ENCODE measurements at places on chromosomes 6 and 20.
A peak's percentile ranks its signal among the peaks of the same experiment; 100 is the strongest.

DNA sequence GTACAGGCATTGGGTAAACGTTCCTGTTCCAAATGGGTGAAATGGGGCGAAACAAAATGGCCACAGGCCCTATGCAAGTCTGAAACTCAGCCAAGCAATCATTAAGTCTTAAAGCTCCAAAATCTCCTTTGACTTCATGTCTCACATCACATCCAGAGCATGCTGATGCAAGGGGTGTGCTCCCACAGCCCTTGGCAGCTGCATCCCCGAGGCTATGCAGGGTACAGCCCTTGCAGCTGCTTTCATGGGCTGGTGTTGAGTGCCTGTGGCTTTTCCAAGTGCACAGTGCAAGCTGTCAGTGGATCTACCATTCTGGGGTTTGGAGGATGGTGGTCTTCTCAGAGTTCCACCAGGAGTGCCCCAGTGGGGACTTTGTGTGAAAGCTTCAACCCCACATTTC, 270.0 kb upstream of the CDYL start:
- no peaks in the 10 kb centered on the region for H3K4me1 ChIP-seq
- no peak overlapping the region for H3K4me3 ChIP-seq
- H3K36me3 ChIP-seq = no peaks in the 10 kb centered on the region
- DNase-seq = no peak
- H3K27ac ChIP-seq = no peak overlapping the region
- H3K27me3 ChIP-seq = peaks cover 2% of the 10 kb centered on the region

- H3K4me3 ChIP-seq = no peak overlapping the region
- no peaks in the 10 kb centered on the region for H3K4me1 ChIP-seq
These were observed 229.1 kb upstream of the FLRT3 start for GRCh38 chr20:14566505-14566904.

- no peaks in the 10 kb centered on the region for H3K4me1 ChIP-seq
- H3K4me3 ChIP-seq = no peak overlapping the region
- no peaks in the 10 kb centered on the region for H3K27me3 ChIP-seq
These were observed 38.6 kb downstream of the ZNF217 start for GRCh38 chr20:53555081-53555480.

DNA sequence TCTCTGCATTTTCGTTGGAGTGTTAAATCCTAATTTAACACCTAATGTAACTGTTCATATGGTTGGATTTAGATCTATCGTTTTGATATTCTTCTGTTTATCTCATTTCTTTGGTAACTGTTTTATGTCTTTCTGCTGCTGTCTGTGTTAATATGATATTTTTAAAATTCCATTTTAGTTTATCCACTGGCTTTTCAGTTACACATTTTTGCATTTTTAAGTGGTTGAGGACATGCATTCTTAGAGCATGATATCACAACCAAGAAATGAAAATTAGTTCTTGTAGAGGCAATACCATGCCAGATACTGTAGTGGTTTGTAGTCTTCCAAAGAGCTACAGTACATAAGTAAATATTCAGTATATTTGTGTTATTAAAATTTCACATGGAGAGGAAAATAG, 58.6 kb downstream of the LIN28B start:
- H3K4me3 ChIP-seq = no peak overlapping the region
- no peak overlapping the region for H3K27ac ChIP-seq
- DNase-seq = no peak
- H3K36me3 ChIP-seq = no peaks in the 10 kb centered on the region
- peaks cover 3% of the 10 kb centered on the region for H3K27me3 ChIP-seq

DNA sequence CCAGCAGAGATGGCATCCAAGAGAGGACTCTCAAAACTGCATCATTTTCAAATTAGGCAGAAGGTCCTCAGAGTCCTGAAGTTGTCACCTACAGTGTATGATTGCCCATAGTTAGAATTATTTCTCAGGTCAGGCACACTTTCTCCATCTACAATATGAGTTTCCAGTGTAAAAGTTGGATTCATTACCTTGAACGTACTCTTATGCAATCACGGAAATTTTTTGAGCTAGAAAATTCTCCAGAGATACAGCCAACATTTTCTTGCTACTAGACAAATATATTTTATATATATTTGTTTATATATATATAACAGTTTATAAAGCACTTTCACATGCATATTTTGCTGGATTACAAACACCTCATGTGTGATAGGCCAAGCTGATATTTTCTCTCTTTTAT, 29.4 kb upstream of the SERPINB1 start:
- H3K4me3 ChIP-seq = no peak overlapping the region
- no peak for DNase-seq
- peaks cover 7% of the 10 kb centered on the region for H3K36me3 ChIP-seq
- no peaks in the 10 kb centered on the region for H3K27me3 ChIP-seq
- no peak overlapping the region for H3K27ac ChIP-seq

DNA sequence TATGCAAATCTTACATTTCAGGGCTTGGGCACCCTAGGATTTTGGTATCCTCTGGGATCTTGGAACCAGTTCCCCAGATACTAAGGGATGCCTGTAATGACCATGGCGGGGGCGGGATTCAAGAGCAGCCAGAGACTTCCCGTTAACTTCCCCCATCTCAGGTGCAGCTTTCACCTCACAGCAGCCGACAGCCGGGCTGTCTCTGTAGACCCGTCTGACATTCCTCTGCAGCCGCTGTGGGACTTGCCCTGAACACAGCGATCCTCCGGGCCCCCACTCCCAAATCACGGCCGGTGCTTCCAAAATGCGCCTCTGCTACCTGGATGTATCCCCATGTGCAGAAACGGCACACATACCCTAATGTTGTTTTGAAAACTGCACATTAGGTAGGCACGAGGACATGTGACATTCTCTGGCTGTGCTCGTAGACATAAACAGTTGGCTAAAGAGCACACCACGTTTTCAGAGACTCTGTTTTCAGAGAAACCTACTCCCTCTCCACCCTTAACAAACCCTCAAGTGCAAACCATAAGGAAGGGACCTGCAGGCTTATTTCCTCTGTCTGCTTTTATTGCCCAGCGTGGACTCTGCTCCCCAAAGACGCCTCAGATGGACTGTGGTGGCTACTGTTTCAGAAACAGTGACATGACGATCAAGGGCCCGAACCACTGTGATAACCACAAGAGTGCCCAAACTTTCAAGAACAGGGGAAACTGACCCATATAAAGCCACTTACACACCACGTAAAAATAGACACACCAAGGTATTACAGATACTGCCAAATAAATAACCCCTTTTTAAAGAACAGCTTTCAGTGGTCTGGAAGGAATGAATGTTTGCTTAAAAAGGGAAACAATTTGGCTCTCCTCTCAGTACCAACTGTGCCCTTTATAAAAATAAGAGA, 72.9 kb upstream of the FOXC1 start:
- peaks cover 3% of the 10 kb centered on the region for H3K27me3 ChIP-seq
- H3K4me3 ChIP-seq = no peak overlapping the region
- H3K27ac ChIP-seq = peak overlapping the region; percentile 27
- peaks cover 5% of the 10 kb centered on the region for H3K36me3 ChIP-seq
- no peak for DNase-seq
- H3K4me1 ChIP-seq = peaks cover 11% of the 10 kb centered on the region

DNA sequence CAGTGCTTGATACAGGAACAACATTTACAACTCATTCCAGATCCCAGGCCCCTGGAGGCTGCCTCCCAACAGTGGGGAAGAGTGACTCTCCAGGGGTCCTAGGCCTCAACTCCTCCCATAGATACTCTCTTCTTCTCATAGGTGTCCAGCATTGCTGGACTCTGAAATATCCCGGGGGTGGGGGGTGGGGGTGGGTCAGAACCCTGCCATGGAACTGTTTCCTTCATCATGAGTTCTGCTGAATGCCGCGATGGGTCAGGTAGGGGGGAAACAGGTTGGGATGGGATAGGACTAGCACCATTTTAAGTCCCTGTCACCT, 4.2 kb downstream of the PIM1 start:
- H3K4me1 ChIP-seq = peaks cover 63% of the 10 kb centered on the region
- no peaks in the 10 kb centered on the region for H3K27me3 ChIP-seq
- peak overlapping the region; percentile 89 for H3K4me3 ChIP-seq
- no peak for DNase-seq

GRCh38 chr20:48791014-48791413, 36.8 kb downstream of the PREX1 start:
- no peak overlapping the region for H3K4me3 ChIP-seq
- H3K27me3 ChIP-seq = no peaks in the 10 kb centered on the region
- H3K4me1 ChIP-seq = peaks cover 65% of the 10 kb centered on the region
- no peak overlapping the region for H3K27ac ChIP-seq

DNA sequence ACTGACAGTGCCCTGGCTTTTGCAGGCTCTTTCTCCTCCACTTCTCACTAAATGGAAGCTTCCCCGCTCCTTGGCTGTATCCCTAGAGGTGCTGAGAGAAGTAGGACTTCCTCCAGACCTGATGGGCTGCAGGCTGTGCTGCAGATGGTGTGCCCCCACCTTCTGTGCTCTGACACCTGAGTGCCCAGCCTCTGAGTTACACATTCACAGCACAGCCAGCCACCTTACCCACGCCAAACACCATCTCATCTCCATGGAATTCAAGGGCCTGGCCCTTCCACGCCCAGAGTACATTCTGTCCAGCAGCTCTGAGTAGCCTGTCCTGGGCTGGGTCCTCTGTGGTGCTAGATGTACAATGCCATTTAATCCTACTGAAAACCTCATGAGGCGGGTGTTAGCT, 5.3 kb downstream of the SFTA2 start:
- peaks cover 33% of the 10 kb centered on the region for H3K36me3 ChIP-seq
- no peaks in the 10 kb centered on the region for H3K27me3 ChIP-seq
- no peaks in the 10 kb centered on the region for H3K4me1 ChIP-seq

- no peak overlapping the region for H3K27ac ChIP-seq
- H3K4me3 ChIP-seq = no peak overlapping the region
- H3K4me1 ChIP-seq = peaks cover 13% of the 10 kb centered on the region
- H3K36me3 ChIP-seq = peaks cover 14% of the 10 kb centered on the region
- no peaks in the 10 kb centered on the region for H3K27me3 ChIP-seq
These were observed 134.9 kb downstream of the SLC23A2 start for GRCh38 chr20:4866429-4866828.

GRCh38 chr6:31871046-31871659, 7.6 kb downstream of the SLC44A4 start:
- DNase-seq = no peak
- H3K27me3 ChIP-seq = peaks cover 4% of the 10 kb centered on the region
- peaks cover 9% of the 10 kb centered on the region for H3K4me1 ChIP-seq
- H3K4me3 ChIP-seq = no peak overlapping the region
- no peaks in the 10 kb centered on the region for H3K36me3 ChIP-seq

DNA sequence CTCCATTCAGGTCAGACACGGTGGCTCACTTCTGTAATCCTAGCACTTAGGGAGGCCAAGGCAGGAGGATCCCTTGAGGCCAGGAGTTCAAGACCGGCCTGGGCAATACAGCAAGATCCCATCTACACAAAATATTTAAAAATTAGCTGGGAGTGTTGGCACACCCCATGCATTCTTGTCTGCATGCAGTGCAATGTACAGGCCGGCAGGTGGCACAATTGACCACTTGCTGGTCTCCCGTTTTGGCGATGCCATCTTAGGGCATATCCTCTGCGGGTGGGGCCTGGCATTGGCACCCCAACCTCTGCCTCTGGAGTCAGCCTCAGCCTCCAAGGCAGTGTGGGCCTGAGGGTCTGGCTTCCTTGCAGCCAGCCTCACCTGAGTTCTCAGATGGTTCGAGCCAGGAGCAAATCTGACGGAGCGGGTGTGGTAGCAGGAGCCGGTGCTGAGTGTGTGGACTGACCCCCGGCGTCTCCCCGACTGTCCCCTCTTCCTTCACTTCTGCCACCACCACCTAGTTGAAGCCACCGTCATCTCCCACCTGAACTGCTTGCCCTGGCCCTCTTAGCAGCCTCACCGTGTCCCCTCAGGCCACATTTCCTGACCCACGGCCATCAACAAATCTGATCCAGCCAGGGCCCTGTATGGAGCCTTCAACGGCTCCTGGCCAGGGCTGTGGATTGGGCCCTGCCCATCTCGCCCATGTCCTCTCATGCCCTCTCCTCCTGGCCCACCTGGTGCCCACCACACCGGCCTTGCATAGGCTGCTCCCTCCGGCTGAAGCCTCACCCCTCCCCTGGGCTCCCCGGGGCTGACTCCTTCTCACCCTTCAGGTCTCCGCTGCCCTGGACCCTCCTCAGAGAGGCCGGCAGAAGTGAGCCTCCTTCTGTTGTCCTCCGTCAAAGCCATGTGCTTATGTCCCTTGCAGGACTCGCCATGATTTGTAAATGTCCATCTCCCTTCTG, 44.0 kb downstream of the EFCAB8 start:
- H3K36me3 ChIP-seq = no peaks in the 10 kb centered on the region
- no peak overlapping the region for H3K27ac ChIP-seq
- H3K4me1 ChIP-seq = no peaks in the 10 kb centered on the region
- DNase-seq = peak; percentile 52
- no peaks in the 10 kb centered on the region for H3K27me3 ChIP-seq

DNA sequence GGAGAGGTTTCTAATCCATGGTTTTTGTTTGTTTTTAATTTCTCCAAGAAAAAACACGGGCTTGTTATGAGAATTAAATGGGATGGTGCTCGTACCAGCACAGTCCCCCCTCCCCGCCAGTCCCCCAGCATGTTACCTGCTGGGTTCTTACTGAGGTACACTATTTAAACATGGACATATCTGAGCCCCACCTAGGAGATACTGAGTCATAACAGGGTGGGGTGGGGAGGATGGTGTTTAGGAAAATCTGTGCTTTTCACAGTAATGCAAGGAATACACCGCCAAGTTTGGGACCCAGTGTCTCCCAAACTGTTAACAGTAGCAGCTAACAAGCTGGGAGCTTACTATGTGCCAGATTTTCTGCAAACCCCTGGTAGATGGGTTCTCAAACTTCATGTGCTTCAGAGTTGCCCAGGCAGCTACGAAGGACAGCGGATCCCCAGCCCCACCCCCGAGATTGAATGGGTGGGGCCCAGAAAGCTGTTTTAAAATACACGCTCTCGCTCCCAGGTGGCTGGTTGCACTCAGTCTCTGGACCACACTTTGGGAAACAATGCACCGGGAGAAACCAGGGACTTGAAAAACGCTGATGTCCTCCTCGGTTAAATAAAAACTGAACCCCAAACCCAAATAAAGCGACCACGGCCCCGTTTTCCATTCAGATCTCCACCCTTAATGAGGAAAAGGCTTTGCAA, 995 bp downstream of the ZFP64 start:
- H3K36me3 ChIP-seq = peaks cover 6% of the 10 kb centered on the region
- H3K27me3 ChIP-seq = no peaks in the 10 kb centered on the region
- peak; percentile 22 for DNase-seq

GRCh38 chr6:71123051-71123450, 165.6 kb upstream of the OGFRL1 start:
- H3K4me1 ChIP-seq = no peaks in the 10 kb centered on the region
- no peak for DNase-seq
- no peak overlapping the region for H3K4me3 ChIP-seq
- no peaks in the 10 kb centered on the region for H3K36me3 ChIP-seq
- no peaks in the 10 kb centered on the region for H3K27me3 ChIP-seq

GRCh38 chr6:44627883-44628271, 240.4 kb downstream of the CDC5L start:
- no peak overlapping the region for H3K27ac ChIP-seq
- H3K4me3 ChIP-seq = no peak overlapping the region
- H3K27me3 ChIP-seq = peaks cover 12% of the 10 kb centered on the region
- H3K4me1 ChIP-seq = peaks cover 9% of the 10 kb centered on the region
- no peaks in the 10 kb centered on the region for H3K36me3 ChIP-seq

DNA sequence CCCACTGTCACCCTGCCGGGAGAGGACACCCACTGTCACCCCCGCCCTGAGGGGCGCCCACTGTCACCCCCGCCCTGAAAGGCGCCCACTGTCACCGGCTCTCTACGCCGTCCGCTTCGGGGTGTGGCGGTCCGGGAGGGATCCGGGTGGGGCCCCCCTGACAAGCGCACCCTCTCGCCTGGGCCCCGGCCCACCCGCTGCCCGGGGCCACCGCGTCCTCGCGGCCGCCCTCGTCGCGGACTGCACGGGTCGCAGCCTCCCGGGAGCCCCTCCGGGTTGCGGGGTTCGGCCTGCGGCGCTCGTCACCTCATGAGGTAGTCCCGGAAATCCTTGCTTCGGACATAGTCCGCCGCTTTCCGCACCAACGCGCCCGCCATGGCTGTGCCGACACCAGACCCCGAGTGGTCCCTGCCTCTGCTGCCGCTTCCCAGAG, 224 bp downstream of the MPC1 start:
- H3K27me3 ChIP-seq = peaks cover 6% of the 10 kb centered on the region
- peaks cover 19% of the 10 kb centered on the region for H3K4me1 ChIP-seq
- H3K27ac ChIP-seq = peak overlapping the region; percentile 29
- peaks cover 1% of the 10 kb centered on the region for H3K36me3 ChIP-seq
- DNase-seq = no peak
- peak overlapping the region; percentile 91 for H3K4me3 ChIP-seq

Data from activated T-helper 1 cell treated with anti-CD3 and anti-CD28 coated beads, Interleukin-12 subunit alpha, Interleukin-12 subunit beta, Interleukin-2, Interleukin-4 antibody, amounts not matched to agents 30 ng/mL and 10 ng/mL and 1 ng/mL, durations not matched to agents 14 hours and 24 hours and 36 hours (primary cell).